Stimulated activated CD4-positive, alpha-beta T cell treated with anti-CD3 and anti-CD28 coated beads, Interleukin-12 subunit alpha, Interleukin-12 subunit beta, amount 100 ng/mL, for 24 hours (primary cell): ENCODE measurements at places on chromosomes 6 and 20.
A peak's percentile ranks its signal among the peaks of the same experiment; 100 is the strongest.

GRCh38 chr6:141035312-141036200 is 1097.2 kb upstream of the GJE1 start:
- DNase-seq, result no peak

DNA sequence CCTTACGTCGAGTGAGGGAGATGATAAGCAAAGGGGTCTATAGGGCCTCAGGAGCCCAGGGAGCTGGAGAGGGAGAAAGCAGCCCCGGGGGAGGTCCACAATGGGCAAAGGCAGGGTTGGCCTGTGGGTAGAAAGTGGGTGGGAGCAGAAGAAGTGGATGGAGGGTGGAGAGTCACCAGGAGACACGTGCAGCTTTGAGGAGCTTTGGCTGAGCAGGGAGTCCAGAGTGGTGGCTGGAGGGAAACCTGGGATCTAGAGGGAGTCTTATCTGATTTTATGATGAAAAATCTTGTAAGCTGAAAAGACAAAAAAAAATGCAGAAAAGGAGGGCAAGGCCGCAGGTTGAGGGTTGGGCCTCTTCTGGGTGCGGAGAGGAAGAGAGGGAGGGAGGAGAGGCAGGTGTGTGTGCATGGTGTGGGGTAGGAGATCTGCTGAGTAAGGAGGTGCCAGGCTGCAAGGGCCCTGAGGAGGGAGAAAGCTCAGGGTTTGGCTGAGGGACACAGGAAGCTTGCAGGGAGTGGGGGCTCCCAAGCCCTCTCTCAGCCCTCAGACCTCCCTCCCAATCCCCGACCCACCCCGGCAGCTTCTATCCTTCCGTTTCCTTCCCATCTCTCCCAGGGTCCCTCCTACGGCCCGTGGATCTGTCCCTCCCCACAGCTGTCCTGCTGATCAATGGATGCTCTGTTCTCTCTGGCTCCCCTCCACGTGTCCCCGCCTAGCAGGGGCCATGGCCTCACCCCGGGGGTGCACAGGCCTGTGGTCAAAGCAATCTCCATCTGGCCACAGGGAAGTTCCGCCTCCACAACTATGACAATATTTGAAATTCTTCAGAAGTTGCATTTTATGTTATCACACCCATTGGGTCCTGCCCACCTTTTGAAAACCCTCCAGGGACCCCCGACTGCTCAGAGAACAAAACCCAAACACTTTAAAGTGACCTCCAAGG is 17.1 kb upstream of the BPI start:
- no peak for DNase-seq

- DNase-seq, result no peak
Observed at GRCh38 chr6:80446454-80447045, 340.1 kb downstream of the BCKDHB start.

GRCh38 chr6:107670792-107671199 is 153.3 kb downstream of the SCML4 start:
- no peak for DNase-seq

GRCh38 chr20:41574802-41575389 is 43.3 kb downstream of the CHD6 start:
- DNase-seq, result no peak

GRCh38 chr6:11198663-11199603 is 33.5 kb downstream of the NEDD9 start:
- DNase-seq, result no peak

GRCh38 chr20:18793625-18794427 is 19.8 kb upstream of the SCP2D1 start:
- DNase-seq, result peak; percentile 72

GRCh38 chr6:53154071-53154470 is 5.4 kb upstream of the GCM1 start:
- DNase-seq, result no peak

- DNase-seq, result no peak
Observed at GRCh38 chr20:22819112-22819511, 216.0 kb upstream of the SSTR4 start.

- no peak for DNase-seq
Observed at GRCh38 chr6:168852376-168852884, 401.2 kb downstream of the THBS2 start.

- DNase-seq, result no peak
Observed at GRCh38 chr20:59701236-59701635, 96.9 kb downstream of the PHACTR3 start.

- DNase-seq, result no peak
Observed at GRCh38 chr20:56422824-56423189, 10.7 kb downstream of the CASS4 start.
